ENCODE measurements at places on chromosomes 12 and 14.

DNA sequence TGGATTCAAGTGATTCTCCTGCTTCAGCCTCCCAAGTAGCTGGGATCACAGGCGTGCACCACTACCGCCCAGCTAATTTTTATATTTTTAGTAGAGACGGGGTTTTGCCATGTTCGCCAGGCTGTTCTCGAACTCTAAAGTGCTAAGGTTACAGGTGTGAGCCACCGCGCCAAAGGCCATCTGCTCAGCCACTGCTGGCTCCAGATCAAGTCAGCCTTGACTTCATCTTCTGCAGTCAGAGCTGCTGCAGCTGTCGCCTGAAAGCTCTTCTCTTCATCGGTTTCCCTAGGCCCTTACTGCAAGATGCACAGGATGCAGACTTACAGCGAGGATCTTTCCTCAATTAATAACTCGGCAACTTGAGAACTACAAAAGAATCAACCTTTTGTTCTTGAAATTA lies 66.8 kb downstream of the CLIP1 start:
- DNase-seq = peak; percentile 9

DNA sequence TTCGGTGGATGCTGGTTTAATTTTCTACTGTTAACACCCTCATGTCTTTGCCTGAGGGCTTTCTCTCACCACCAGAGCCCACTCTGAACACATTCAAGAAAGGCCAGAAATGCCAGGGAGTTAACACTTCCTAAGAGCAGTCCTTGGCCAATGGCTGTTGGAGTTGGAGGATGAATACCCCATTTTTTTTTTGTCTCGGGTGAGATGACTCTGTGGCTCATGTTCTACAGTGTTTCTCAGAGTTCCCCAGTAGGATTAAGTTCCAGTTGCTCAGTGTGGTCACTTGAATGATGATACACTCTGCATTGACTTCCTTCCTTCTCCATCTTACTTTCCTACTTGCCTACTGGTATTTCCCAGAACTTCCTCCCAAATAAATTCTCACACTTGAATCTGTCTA lies 65.8 kb downstream of the FOS start:
- no peak for DNase-seq

GRCh38 chr12:26203167-26203780 lies 7.9 kb downstream of the SSPN start:
- DNase-seq = no peak

DNA sequence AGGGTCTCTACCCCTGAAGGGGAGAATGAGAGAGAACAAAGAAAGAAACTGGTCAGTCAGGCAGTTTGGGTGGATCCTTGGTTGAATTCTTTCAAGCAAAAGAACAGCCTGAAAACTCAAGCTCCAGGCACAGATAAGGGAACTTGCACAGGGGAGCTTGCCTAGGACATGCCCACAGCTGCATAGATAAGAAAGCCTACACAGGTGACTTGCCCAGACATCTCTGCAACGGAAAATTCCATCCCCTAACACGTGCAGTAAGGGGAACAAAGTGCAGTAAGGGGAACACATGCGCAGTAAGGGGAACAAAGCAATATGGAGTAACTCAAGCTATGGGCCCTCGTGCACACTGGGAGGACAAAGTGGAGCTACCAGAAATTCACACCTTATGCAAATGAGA lies 540.1 kb upstream of the MIS18BP1 start:
- no peak for DNase-seq

- no peak for DNase-seq
Observed at GRCh38 chr12:103382736-103383346, 112.9 kb downstream of the C12orf42 start.

DNA sequence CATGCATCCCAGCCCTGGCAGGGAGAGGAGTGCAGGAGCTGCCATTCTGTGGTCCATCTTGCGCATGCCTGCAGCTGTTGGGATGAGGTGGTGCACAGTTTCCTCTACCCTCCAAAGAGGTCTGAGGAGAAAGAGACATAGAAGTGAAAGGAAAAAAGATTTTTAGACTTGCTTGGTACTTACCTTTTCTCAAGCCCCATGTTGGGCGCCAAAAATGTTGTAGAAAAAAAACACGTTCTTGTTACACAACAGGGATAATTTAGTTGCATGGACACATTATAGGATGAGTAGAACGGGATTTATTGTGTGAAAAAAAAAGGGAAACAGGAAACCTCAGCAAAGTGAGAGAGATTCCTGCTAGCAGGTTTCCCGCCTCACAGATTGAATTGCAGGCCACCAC lies 244.4 kb upstream of the GARIN2 start:
- DNase-seq = peak; percentile 1

DNA sequence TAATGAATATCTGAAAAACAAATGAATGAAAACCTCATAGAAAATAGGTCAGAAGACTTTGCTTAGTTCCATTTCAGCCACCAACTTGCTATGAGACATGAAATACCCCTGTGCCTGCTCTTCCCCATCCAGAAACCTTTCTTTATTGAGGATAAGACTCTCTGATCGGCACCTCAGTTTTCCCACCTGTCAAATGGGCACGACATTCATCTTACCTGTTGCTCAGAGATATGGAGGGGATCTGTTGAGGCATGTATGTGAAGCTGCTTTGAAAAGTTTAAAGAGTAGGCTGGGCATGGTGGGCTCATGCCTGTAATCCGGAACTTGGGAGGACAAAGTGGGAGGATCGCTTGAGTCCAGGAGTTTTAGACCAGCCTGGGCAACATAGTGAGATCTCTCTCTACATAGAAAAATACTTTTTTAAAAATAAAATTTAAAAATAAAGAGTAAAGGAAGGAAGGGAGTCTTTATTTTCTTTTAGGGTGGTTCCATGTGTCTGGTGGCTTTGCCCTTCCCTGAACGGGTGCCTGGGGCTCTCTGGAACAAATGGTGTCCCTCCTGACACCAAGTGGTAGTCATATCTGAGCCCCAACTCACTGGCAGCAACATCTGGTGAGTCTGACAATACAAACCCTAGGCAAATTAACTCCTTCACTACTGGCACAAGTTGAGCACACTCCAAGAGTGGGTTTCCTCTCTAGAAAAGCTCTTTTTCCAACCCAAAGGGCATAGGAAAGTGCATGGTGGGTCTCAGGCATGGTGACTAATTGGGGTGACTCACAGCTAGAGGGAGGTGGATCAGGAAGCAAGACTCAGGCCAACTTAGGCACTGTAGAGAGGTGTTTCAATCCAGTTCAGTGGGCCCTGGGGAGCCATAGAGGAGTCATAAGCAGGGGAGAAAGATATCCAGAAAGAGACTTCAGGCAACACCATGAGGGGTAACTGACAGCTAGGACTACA lies 42.1 kb downstream of the MAP1LC3B2 start:
- no peak for DNase-seq

DNA sequence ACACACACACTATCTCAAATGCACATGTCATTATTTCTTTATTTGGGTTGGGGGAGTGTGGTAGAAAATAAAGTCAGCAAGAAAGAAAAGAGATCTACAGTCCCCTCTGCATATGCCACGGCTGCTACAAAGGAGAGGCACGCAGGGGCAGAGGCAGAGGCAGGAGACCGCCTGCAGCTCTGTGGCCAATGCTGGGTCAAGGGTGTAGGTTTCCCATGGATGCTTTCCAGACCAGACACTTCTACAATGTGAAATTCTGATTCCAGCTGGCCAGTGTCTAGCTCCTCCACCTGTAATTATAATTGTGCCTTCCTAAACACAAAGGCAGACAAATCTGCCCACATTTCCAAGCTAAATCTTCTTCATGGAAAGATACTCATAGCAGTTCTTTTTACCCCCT lies 19.2 kb downstream of the VPS37B start:
- no peak for DNase-seq

DNA sequence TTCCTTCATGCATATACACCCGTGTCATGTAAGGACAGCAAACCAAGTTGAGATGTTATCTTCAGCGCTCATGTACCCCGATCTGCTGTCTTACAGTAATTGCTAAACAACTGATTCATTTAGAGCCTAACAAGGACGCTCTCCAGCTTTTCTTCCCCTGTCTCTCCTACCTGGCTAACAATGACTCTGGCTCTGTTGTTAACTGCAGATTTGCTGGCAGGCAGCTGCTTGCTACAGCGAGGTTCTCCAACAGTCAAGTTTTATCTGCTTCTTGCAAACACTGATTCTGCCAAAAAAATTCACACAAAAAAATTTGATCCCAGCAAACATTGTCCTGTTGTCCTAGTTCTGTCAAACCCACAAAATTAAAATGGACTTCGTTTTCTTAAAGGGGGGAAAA lies 101.6 kb downstream of the OTX2 start:
- DNase-seq = no peak

DNA sequence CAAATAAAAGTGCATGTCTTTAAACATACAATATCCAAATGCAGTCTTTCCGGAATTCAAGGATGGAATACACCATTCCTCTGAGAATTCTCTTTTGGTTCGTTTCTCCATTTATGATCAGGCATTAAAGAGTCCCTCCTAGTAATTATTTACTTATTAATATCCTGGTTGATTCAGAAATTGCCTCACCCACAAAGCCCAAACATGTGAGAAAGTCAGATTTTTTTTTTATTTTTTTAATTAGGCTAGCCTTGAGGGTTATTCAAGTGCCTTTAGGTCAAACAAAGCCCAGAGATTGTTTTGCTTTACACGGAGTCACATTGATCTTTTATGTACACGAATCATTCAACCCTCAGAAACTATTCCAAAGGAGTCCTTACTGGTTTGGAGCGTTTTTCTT lies 6.4 kb upstream of the TSPAN8 start:
- DNase-seq = no peak

GRCh38 chr14:80754696-80755095 lies 186.8 kb downstream of the CEP128 start:
- no peak for DNase-seq

DNA sequence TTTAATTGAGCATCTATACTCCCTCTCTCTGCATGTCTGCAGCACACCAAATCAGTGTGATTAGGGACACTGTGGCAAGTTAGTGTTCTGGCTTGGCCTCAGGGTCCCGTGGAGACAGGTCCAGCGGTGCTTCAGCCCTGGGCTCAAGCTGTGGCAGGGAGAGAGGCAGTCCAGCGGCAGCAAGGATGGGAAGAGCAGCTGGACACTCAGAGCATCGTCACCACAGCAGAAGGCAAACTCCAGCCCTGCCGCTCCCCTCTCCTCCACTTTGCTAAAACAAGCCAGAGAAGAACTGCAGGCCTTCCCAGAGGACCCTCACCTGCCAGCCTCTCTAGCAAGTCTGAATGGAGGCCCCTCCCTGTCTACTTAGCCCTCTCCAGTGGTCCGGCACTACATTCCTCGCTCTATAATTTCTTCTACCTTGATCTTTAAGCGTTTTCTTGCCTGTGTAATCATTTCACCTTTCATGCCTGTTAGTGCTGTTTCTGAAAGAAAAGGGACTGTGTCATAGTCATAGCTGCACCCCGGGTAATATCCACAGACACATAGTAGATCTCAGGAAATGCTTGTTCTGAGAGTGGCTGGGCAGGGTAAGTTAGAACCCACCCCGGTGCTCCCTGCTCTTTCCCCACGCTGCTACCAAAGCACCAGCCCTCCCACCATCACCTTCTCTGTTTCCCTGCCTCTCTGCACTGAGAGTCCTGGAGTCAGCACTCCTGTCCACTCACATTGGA lies 22.1 kb downstream of the ZFP36L1 start:
- no peak for DNase-seq

DNA sequence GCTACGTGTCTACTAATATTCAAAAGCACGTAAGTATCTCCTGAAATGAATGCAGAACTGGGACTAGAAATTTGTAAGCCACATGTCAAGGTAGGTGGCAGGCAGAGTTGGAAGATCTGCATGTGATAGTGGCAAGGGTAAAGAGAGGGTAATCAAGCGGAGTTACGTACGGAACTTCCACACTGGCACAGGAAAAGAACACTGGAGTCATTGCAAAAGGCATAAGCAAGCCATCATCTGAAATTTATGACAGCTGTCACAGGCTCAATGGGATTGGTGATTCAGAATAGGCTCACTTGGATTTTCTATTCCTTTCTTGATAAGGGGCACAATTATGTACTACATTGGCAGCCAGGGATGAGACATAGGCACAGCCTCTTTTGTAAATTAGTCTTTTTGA lies 245.3 kb downstream of the PDZRN4 start:
- no peak for DNase-seq

- DNase-seq = no peak
Observed at GRCh38 chr12:50477241-50477832, 27.4 kb upstream of the DIP2B start.

GRCh38 chr12:56193025-56193578 lies 3.8 kb upstream of the SMARCC2 start:
- DNase-seq = peak; percentile 92

Data from NAMALWA (cell line).